Heart right ventricle (tissue), 16 donors: ENCODE measurements at places on chromosomes 1 and 21. TPM values are rescaled to one million over a fixed set of nuclear protein-coding genes. Genes with fewer than 3 reads are reported as not detected.

LRRC7 gene
- total RNA-seq, result 0.23 TPM

SYCP1 gene
- not detected for total RNA-seq

FLG2 gene
- not detected for total RNA-seq

AK4 gene
- 152 TPM for total RNA-seq

- DNase-seq, result no peak
These were observed 62.1 kb downstream of the OLIG1 start for GRCh38 chr21:33132054-33132453.

DNA sequence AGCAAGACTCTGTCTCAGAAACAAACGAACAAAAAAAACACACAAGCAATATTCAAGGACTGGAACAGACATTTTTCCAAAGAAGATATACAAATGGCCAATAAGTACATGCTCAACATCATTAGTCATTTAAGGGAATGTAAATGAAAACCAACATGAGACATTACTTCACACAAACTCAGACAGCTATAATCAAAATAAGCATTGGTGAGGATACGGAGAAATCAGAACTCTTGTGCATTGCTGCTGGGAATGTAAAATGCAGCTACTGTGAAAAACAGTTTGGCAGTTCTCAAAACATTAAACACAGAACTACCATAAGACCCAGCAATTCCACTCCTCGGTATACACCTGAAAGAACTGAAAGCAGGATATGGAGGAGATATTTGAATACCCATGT, 15.4 kb downstream of the NOL9 start:
- no peak for DNase-seq

- DNase-seq, result no peak
These were observed 770.9 kb upstream of the TPTE start for GRCh38 chr21:9750341-9751086.

- no peak for DNase-seq
These were observed 127.5 kb upstream of the C1orf174 start for GRCh38 chr1:4027492-4028138.
